ENCODE measurements at places on chromosomes 7 and 10.

- H3K36me3 ChIP-seq: peaks cover 17% of the 10 kb centered on the region
- no peaks in the 10 kb centered on the region for H3K4me1 ChIP-seq
- no peak overlapping the region for H3K4me3 ChIP-seq
- H3K27me3 ChIP-seq: no peaks in the 10 kb centered on the region
- DNase-seq: no peak
- no peak overlapping the region for H3K27ac ChIP-seq
These were observed 81.0 kb downstream of the RNF216 start for GRCh38 chr7:5700391-5700985.

DNA sequence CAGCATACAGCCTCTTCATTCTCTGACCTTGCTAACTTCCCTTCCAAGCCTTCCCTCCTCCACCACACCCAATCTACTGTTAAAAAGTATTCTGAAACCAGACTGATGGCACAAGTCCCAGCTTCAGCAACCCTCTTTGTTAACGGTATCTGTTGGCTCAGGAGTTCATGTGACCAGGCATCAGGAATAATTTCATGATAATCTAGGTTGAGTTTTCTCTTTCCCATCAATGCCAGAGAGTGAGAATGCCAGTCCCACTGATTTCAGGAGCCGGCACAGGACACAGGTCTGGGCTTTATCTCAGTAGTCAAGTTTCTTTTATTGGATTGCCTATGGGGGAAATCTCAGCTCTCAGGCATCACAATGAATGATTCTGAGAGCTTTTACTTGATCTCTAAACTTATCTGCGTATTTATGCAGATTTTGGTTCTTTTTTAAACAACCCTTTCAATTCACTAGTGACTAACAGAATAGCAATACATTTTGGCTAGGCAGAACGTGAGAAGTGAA lies 231.0 kb upstream of the LYZL1 start:
- H3K27me3 ChIP-seq: no peaks in the 10 kb centered on the region
- no peak overlapping the region for H3K27ac ChIP-seq

- no peak overlapping the region for H3K27ac ChIP-seq
- no peaks in the 10 kb centered on the region for H3K27me3 ChIP-seq
- H3K36me3 ChIP-seq: no peaks in the 10 kb centered on the region
These were observed 52.8 kb upstream of the CHST3 start for GRCh38 chr10:71911296-71911953.

GRCh38 chr10:44994752-44995530 lies 5.8 kb upstream of the ZNF22 start:
- H3K27me3 ChIP-seq: no peaks in the 10 kb centered on the region
- H3K4me3 ChIP-seq: no peak overlapping the region
- H3K27ac ChIP-seq: peak overlapping the region; percentile 73
- H3K4me1 ChIP-seq: peaks cover 20% of the 10 kb centered on the region
- H3K36me3 ChIP-seq: no peaks in the 10 kb centered on the region

- no peak overlapping the region for H3K27ac ChIP-seq
- peaks cover 20% of the 10 kb centered on the region for H3K36me3 ChIP-seq
- peaks cover 26% of the 10 kb centered on the region for H3K4me1 ChIP-seq
- no peak for DNase-seq
These were observed 23.0 kb downstream of the JCAD start for GRCh38 chr10:30036341-30036740.

All from endothelial cell of umbilical vein (primary cell).